Spinal cord (tissue), 10 donors: ENCODE measurements at places on chromosomes 6 and 20. TPM values are rescaled to one million over a fixed set of nuclear protein-coding genes. Genes with fewer than 3 reads are reported as not detected.

DNA sequence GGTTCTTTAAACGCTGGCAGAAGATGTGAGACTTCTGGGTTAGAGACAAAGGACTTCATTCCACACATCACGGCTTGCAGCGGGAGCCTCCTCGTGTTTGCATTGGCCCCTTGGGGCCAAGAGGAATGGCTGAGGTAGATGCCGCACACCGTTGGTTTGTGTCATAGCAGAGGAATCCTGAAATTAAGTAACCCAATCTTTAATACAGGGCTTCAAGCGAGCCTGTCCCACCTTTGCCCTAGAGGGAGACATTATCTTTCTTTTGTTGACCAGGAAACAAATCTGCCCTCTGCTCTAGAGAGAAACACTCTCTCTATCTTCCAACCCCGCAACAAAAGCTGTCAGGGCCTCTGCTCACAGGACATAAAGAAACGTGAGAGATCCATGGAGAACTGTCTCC lies 277.5 kb upstream of the ZFP64 start:
- DNase-seq, result no peak

DNA sequence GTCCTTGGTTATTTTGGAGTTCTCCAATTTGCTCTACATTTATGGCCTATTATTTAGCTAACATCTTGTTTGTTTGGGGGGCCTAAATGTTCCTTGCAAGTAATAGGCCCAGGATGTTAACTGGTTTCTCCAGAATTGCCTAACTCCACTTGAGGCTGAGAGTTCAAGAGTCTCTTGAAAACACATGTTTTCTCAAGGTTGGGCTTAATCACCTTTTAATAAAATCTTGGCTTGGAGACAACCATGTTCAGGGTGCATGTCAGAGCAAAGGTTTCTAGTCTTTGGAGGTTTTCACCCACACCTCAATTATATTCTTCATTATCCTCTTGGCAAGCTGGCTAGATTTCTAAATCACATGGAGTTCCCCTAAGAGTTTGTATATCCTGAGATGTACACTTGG lies 54.2 kb downstream of the KLHL31 start:
- DNase-seq, result no peak

MCHR2 gene
- total RNA-seq, result 0.11 TPM

- DNase-seq, result peak; percentile 93
Measured at GRCh38 chr20:21719592-21720214, 14.2 kb downstream of the PAX1 start.

GRCh38 chr6:42756722-42757121 lies 10.8 kb upstream of the TBCC start:
- peak; percentile 73 for DNase-seq

TFAP2B gene
- total RNA-seq, result 2.3 TPM
